ENCODE measurements at places on chromosomes 1 and 21.

GRCh38 chr1:229195246-229195645 lies 75.7 kb upstream of the RAB4A start:
- DNase-seq = no peak

- no peak for DNase-seq
Observed at GRCh38 chr1:240308096-240308495, 216.4 kb downstream of the FMN2 start.

DNA sequence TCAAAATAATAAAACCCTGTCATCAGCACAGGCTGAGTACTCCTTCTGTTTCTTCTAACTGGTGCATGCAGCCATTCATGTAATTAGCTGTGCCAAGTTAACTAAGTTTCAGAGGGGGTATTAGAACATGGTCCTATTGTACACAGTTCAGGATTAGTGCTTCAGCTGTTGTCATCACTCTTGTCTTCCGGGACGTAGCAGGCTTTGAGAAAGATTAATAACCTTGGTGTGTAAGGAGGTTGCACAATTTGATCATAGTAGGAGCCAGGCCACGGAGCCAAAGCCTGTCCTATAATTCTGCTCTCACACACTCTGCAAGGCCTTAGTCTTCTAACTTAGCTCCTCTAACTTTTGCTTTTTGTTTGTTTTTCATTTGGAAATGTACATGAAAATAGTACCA lies 44.7 kb downstream of the PTGFRN start:
- no peak for DNase-seq

GRCh38 chr21:35189077-35189863 lies 140.2 kb upstream of the RUNX1 start:
- no peak for DNase-seq

DNA sequence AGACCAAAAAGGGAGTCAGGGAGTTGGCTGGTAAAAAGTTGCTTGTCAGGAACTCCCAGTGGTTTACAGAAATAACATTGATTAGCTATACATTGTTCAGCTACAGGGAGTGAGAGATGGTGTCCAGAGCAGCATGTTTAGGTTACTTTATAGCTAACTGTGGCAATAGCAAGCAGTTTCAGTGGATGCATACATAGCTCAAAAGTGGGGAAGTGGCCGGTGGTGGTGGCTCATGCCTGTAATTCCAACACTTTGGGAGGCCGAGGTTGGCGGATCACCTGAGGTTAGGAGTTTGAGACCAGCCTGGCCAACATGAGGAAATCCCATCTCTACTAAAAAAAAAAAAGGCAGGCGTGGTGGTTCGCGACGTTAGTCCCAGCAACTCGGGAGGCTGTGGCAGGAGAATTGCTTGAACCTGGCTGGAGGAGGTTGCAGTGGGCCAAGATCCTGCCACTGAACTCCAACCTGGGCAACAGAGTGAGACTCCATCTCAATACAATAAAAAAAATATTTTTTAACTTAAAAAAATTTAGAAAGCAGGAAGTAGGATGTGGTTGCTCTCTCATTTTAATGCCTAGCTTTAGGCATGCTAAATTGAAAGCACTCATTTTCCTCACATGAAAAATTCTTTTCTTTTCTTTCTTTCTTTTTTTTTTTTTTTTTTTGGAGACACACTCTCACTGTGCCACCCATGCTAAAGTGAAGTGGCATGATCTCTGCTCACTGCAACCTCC lies 109.7 kb downstream of the PPIAL4G start:
- no peak for DNase-seq

GRCh38 chr1:44862829-44863401 lies 19.9 kb upstream of the PTCH2 start:
- DNase-seq = no peak

- no peak for DNase-seq
Observed at GRCh38 chr1:176826265-176826664, 338.2 kb downstream of the ASTN1 start.

DNA sequence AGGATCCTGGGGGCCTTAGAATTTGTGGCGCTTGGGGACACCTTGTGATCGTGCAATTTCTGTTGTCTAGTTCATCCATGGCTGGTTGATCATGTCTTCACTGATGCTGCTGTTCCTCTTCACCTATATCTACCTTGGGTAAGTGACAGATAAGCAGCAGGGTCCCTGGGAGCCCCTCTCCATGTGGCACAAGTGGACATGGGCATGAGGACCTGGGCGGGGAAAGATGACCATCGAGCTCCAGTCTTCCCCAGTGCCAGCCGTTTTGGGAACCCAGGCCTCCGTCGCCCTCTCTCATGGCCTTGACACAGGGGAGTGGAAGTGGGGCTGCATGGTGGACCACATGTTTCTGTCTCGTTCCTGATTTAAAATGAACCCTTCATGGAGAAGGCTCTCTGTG lies 17.6 kb downstream of the PSEN2 start:
- no peak for DNase-seq

DNA sequence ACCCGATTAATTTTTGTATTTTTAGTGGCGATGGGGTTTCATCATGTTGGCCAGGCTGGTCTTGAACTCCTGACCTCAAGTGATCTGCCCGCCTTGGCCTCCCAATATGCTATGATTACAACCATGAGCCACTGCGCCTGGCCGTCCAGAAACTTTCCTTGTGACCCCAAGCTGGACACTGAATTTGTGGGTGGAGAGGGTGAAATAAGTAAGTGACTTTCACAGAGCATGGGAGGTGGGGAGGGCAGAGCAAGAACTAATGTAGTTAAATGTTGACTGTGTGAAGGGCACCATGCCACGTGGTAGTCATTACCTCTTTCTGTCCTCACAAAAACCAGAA lies 2.7 kb upstream of the UTP11 start:
- no peak for DNase-seq

GRCh38 chr1:210857146-210857663 lies 276.7 kb downstream of the KCNH1 start:
- no peak for DNase-seq

GRCh38 chr1:54614024-54614423 lies 9.3 kb downstream of the FAM151A start:
- DNase-seq = no peak

- DNase-seq = peak; percentile 82
Observed at GRCh38 chr1:33181921-33182341, at the start of gene TRIM62. TSS of gene TRIM62 (minus strand) at chr1:33182043. CDS start at chr1:33181432, 611 bp downstream.

All from activated CD4-positive, alpha-beta T cell treated with anti-CD3 and anti-CD28 coated beads for 4 hours (primary cell).